ENCODE measurements at places on chromosomes 1 and 21.

DNA sequence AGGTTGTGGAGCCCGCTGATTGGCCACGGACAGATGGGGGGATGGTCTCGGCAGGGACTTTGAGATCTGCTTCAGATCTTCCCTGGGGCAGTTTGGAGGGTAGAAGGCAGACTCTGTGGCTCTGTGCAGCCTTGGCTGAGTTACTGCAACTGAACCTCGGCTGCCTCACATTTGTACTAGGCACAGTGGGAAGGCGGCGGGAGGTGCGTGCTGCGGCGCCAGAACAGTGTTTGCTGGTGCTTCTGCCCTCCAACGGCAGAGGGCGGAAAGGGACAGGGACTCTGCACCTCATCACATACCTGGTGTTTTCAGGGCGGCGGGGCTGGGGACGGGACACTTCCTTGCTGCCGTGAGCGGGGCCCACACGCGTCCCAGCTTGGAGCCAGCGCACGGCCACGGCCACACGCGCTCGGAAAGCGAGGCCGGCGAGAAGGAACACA is 26.2 kb downstream of the SLC66A1 start:
- DNase-seq = no peak

GRCh38 chr1:17768651-17769241 is 13.6 kb downstream of the ACTL8 start:
- DNase-seq = no peak

DNA sequence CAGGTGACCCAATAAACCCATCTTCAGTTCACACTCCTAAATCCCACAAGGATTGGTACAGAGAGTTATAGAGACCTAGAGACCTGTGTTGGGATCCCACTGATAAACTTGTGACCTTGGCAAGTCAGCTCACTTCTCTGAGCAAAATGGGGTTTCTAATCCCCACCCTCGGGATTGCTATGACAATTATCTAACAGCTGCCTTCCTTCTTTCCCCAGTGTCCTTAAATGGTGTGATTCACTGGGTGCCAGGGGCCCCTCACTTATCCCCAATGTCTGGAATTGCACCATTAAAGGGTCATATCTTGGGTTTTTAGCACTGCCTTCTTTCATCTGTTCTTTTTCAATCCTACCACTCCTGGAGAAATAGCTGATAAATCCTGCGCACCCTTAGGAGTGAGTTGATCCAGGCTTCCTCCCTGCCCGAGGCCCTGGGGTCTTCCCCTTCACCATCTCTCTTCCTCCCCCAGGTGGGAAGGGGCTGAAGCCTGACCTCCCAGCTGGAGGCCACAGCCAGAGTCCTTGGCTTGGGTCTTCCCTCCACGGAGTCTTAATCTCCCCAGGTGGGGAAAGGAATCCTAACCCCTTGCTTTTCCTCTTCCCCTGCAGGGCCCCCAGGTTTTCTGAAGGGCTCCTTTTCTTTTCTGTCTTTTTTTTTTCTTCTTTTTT is 39.7 kb downstream of the LACTBL1 start:
- DNase-seq = no peak

GRCh38 chr1:57423135-57423655 is 665 bp downstream of the DAB1 start:
- DNase-seq = no peak

GRCh38 chr1:36352910-36353878 is 29.7 kb upstream of the EVA1B start:
- no peak for DNase-seq

DNA sequence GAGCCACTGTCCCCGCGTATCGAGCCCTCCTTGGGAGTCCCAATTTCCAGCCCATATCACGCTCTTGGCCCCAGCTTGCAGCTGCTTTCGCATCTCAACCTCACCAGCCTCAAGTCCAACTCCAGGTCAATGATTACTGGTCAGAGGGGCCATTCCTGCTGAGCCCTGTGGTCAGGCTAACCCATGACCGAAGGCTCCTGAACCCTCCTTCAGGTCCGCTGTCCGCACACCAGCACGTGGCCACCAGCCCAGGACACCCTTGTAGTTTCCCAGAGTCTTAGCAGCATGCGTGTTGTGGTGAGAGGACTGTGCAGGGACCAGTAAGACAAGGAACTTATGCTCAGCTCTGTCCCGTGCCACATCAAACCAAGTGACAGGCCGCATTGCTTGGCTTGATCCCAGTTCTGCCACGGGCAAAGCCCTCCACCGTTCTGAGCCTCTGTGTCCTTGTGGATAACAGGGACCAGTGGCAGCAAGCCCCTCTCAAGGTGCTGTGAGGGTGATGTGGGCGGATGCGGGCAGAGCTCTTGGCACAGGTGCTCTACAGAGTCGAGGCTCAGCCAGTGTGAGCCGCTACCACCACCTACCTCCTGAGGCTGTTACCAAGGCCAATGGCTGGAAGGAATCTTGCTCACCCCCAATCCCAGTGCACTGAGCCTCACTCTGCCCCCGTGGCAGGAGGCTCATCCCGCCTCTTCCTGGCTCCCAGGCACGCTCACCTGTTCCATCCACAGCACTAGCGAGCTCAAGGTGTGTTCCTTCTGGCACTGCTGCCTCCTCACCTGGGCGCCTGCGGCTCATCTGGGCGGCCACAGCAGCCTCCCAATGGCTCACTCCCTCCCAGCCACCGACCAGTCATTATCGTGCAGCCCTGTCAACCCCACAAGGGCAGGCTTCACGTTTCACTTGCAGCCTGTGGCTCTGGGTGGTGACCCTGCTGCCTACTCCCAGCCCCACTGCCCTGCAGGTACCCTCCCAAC is 20.4 kb downstream of the KRTAP10-1 start:
- no peak for DNase-seq

- DNase-seq = no peak
These were observed 24.1 kb upstream of the CNN3 start for GRCh38 chr1:94951046-94951445.

GRCh38 chr1:167794043-167794442 is 72.3 kb downstream of the MPZL1 start:
- no peak for DNase-seq

- DNase-seq = no peak
These were observed 190.2 kb upstream of the NR5A2 start for GRCh38 chr1:199837321-199837720.

DNA sequence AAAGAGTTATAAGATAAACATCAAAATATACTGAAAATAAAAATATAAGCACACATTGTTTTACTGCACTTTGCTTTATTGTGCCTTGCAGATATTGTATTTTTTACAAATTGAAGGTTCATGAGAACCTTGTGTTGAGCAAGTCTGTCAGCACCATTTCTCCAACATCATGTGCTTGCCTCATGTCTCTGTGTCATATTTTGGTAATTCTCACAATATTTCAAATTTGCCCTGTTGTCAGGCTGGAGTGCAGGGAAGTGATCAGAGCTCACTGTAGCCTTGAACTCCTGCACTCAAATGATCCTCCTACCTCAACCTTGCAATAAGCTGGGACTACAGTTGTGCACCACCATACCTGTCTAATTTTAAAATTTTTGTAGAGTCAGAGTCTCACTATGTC is 21.3 kb upstream of the CNIH3 start:
- no peak for DNase-seq
